HuH-7 (cell line): ENCODE measurements at places on chromosomes 3 and 15.

DNA sequence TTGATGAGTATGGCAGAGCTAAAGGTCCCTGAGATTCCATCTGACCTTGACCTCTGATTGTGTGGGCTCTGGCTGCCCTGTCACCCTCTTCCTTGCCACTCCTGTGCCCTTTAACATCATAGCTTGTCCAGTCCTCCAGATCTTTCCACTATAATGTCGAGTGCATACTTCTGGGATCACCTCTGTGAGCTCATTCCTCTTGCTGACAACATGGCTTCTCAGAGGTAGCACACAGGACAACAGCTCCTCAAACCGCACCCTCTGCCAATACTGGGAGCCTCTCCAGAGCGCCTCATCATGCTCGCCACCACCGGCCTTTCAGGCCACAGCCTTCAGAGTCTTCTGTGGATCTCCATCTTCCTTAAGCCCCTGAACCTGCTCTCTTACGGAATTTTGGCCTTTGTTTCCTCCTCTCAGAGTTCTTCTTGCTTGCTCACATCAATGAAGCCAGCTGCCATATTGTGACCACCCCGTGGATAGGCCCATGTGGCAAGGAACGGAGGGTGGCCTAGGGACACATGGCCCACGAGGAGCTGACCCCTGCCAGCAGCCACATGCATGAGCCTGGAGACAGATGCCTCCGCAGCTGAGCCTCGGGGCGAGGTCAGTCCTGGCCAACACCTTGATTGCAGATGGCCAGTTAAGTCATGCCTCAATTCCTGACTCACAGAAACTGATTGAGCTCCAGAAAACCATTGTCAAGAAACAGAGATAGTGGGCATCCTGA is 31.1 kb downstream of the PLA2G4D start:
- no peak for DNase-seq

DNA sequence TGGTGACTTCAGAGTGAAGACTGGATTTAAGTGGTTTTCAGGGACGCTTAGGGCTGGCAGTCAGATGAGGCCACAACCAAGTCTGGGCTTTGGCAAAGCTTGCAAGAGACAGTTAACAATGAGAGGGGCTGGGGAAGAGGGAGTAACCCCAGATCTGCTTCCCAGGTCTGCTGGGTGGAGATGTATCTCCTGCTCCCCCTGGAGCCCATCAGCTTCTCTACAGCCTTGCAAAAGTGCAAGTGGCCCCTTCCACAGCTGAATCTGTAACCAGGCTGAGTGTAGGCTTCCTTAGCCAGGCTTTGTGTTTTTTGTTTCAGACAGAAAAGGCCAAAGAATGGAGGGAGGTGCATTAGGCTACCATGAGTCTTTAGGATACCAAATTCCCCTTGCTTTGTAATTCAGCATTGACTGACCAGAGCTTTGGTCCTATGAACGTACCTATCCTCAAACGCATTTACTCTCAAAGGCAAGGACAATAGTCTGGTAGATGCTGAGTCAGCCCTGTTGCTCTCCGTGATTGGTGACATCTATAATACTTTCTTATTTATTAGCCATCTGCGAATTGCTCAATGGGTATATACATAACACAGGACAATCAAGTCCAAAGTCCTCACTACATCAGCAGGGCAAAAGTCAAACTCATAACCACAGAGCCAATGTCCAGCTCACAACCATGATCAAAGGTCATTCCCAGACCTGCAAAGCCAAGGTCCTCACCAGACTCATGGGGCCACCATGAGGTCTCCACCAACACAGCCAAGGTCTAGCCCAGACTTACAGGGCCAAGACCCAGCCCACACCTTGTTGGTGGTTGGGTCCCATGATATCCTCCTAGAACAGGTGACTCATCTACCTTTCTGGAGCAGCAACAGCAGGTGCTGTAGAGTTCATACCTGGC is 17.1 kb downstream of the CCDC13 start:
- DNase-seq = peak; percentile 71

- DNase-seq = no peak
Measured at GRCh38 chr3:31840252-31840651, 140.8 kb downstream of the OSBPL10 start.

DNA sequence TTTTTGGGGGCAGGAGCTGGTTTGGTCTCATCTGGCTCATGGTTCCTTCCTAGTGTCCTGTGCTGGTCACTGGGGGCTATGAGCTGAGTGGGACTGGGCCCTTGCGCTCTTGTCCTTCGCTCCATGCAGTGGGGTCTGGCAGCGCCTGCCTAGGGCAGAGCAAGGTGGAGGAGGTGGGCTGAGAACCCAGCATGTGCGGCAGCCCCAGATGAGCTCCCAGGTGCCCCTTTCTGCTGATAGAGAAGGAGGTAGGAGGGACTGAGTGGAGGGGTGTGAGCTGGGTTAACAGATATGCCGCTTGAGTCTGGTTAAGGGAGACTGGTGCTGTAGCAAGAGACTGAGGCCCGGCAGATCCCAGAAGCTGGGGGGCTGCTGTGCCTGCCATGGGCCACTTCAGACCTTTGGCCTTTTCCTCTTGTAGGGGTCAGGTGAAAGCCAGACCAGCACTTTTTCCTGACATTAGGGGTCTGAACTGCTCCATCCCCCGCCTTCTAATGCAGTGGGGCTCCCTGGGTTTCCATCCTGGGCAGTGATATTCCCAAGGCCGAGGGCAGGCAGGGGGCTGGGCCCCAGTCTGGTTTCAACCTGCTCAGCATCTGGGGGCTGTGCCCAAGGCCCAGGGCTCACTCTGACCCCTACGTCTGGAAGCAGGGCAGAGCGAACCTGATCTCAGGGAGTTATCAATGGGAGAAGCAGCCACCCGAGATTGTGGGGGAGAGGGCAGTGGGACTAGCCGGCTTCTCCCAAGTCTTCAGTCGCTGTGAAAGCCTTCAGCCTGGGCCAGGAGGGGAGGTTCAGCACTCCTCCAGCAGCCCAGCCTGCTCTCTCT is 62.9 kb upstream of the PRR23C start:
- DNase-seq = no peak

DNA sequence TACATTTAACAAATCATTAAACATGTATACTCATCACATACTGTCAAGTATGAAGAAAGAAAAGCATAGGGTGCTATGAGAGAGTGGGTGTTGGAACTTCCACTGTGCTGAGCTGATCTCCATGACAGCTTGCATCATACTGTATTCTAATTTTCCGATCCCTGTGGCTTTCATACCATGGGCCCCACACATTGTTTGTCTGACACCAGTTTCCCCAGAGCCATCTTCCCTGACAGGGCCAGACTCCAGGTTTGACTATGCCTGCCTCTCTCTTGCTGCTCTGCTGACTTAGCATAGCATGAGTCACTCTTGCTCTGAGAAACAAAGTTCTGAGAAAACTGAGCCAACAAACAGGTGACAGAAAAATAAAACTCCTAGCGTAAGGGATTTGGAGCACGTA is 37.0 kb upstream of the CASR start:
- DNase-seq = no peak

DNA sequence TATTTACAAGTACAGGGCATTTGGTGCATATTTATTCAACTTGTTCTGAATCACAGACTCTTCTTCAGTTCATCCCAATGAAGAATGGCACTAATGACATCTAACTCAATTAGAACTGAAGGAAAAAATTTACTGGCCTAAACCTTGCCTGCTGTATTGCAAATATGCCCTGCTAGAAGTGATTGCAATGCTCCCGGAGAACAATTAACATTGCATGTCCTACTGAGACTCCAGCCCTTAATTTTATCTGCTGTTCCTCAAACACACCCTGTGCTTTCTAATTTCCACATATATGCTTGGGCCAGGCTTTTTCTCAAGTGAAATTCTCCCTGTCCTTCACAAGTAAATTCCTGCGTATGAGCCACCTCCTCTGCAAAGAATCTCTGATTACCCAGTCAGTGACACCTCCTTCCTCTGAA is 8.3 kb downstream of the ACKR4 start:
- no peak for DNase-seq

DNA sequence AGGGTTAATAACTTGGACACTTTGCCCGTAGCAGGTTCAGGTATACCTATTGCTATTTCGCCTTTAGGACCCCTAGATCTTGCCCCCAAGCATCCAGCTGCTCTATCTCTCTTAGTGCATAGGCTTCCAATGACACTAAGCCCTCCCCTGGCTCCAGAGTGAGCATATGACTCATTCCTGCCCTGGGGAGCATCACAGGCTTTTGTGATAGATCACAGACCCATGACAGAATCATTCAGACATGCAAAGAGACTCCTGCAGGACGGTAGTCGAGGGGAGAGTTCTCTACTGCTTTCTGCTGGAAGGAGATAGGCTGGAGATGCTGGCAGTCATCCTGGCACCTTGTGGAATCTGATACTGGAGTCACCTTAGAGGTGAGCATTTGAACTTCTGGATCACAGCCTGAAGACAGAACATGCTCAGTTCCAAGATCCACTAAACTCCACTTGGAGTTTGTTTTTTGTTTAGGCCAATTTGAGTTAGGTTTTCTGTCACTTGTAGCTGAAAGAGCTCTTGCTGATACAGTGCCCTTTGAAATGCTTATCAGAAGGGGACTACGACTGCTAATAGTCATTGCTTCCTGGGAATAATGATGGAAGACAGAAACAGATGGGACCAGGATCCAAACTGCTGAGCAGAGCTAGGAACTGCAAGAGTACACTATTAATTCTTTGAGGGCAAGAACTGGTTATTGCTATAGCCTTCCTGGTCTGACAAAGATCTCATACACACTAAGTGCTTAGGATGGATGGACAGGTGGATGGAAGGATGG is 11.0 kb downstream of the LYSMD2 start:
- DNase-seq = no peak

DNA sequence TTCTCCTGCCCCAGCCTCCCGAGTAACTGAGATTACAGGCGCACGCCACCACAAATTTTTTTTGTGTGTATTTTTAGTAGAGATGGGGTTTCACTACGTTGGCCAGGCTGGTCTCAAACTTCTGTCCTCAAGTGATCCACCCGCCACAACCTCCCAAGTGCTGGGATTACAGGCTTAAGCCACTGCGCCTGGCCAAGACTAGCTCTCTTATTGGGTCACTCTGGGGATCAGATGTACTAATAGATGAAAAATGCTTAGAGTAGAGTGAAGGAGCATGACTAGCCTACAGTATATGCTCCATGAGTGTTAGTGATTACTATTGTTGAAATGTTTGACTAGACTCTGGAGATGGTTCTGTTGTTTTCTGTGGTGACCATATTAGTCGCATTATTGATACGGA is 21.8 kb downstream of the RARB start:
- no peak for DNase-seq

DNA sequence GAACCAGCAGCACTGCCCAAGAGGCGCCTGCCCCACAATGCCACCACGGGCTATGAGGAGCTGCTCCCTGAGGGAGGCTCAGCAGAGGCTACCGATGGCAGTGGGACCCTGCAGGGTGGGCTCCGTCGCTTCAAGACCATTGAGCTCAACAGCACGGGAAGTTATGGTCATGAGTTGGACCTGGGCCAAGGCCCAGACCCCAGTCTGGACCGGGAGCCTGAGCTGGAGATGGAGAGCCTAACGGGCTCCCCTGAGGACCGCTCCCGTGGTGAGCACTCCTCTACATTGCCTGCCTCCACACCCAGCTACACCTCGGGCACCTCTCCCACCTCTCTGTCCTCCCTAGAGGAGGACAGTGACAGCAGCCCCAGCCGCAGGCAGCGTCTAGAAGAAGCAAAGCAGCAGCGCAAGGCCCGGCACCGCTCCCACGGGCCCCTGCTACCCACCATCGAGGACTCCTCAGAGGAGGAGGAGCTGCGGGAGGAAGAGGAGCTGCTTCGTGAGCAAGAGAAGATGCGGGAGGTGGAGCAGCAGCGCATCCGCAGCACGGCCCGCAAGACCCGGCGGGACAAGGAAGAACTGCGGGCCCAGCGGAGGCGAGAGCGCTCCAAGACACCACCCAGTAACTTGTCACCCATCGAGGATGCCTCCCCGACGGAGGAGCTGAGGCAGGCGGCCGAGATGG is 21.8 kb upstream of the APEH start:
- DNase-seq = no peak

GRCh38 chr15:41659855-41660234 is 360 bp upstream of the MGA start:
- DNase-seq = no peak

DNA sequence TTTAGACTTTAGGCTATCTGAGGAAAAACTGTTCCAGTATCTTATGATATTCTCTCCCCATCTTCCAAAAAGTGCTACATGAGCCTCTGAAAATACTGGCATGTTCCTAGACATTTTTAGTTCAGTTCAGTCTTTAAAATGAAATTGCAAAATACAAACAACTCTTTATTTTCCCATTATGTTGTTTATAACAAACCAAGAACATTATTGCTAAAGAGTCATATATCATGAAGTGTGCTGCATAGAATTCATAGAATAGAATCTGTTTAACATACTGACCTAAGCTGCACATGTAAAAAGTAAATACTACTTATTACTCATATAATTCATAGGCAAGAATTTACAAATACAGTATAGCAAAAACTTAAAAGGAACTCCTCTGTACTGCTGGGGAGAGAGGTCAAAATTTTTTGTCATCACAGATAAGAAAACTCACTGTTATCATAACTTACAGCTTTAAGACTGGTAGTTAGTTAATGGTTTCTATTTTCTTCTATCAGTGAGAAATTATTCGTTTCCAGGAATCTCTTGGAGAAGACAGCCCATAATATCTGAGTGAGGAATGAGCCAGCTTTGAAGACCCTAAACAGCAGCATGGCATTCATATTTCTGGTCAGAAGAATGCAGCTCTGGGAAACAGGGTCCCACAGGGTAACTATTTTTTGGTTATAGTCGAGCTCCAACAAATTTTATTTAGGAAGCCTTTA is 32.2 kb downstream of the FILIP1L start:
- DNase-seq = no peak

DNA sequence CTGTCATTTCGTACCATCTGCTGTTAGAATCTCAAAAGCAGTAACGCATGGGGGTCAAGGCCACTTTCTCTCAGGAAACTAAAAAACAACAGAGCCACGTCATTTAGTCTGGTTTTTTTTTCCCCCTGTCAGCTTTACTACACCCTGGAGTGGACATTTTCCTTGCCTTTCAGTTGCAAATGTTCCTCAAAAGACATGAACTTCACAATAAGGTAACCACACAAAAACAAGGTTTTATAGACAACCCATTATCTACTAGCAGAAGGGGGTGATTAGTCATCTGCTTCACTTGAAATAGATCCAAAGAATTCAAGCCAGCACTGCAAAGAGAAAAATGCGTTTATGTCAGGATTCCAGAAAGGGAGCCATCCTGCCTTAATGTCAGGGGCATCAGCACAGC is 171.8 kb upstream of the CDIN1 start:
- no peak for DNase-seq

- DNase-seq = no peak
Measured at GRCh38 chr15:49270541-49271421, 100.7 kb downstream of the GALK2 start.

GRCh38 chr3:51434746-51435327 is 43.8 kb downstream of the RBM15B start:
- DNase-seq = peak; percentile 56

DNA sequence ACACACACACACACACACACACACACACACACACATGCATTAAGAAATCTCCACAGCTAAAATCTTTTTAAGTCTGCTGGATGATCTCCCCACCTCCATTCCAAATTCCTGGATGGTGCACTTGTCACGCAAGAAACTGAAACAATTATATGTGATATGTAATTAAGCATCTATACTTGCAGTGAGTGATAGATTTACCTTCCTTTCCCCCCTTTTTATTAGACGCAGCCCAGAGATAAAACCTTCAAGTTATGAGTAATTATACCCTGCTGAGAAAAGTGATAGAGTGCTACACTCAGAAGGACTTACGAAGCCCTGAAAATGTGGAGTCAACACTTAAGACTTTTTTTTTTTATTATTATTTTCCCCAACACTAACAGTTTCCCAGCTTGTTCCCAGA is 255.2 kb downstream of the LSAMP start:
- DNase-seq = no peak

GRCh38 chr3:1600700-1601418 is 497.8 kb upstream of the CNTN4 start:
- DNase-seq = no peak

GRCh38 chr15:72358650-72359171 is 17.1 kb downstream of the HEXA start:
- DNase-seq = no peak
